Astrocyte of the spinal cord (primary cell): ENCODE measurements at places on chromosomes 5 and 9.

- peak; percentile 7 for DNase-seq
Measured at GRCh38 chr5:27845248-27845647, 806.9 kb upstream of the CDH9 start.

- DNase-seq = no peak
Measured at GRCh38 chr5:180329138-180329435, 24.0 kb downstream of the GFPT2 start.

GRCh38 chr9:27365707-27366376, 68.9 kb upstream of the EQTN start:
- peak; percentile 92 for DNase-seq

GRCh38 chr5:34959323-34959722, 30.0 kb downstream of the DNAJC21 start:
- DNase-seq = peak; percentile 57

GRCh38 chr9:101403516-101404285, 5.0 kb downstream of the ZNF189 start:
- no peak for DNase-seq

- DNase-seq = peak; percentile 30
Measured at GRCh38 chr5:40796487-40796889, 1.7 kb downstream of the PRKAA1 start.

DNA sequence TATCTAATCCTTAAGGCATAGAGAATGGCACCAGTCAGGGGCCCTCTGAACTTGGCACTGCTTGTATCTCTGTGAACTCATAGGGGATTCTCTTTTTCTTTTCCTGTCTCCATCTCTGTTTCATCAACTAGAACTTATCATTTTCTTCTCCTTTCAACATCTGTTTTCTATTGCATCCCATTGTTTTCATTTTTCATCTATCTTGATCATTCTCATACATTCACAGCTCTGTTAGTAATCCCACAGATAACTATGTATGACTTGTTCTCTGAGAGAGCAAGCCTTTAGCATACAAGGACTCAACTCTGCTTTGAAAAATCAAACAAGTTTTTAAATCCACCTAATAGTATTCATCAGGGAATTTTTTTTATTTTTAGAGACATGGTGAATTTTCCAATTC, 264.3 kb downstream of the ARRDC3 start:
- DNase-seq = no peak

DNA sequence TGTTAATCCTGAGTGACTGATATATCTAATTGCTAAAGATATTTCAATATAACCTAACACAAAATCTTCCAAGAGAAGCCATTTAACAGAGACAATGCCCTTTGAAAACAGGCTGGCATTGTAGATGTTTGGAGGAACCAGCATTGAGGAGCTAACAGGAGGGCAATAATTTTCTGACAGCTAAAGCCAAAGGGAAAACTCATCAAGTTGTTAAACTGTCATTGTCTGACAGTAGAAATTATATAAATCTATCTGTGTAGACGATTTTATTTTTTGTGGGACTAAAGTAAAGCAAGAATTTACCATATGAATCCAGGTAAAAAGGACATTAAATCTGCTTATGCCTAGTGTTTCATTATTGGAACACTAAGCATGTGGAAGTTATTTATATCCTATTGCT, 500.2 kb upstream of the NMUR2 start:
- DNase-seq = no peak
